ENCODE measurements at places on chromosomes 4 and X.
A peak's percentile ranks its signal among the peaks of the same experiment; 100 is the strongest.

GRCh38 chr4:57640391-57641100 is 530.4 kb upstream of the IGFBP7 start:
- H3K36me3 ChIP-seq = no peaks in the 10 kb centered on the region
- H3K27me3 ChIP-seq = no peaks in the 10 kb centered on the region
- no peak overlapping the region for H3K4me3 ChIP-seq
- no peaks in the 10 kb centered on the region for H3K4me1 ChIP-seq
- no peak overlapping the region for H3K27ac ChIP-seq

GRCh38 chr4:79164907-79165610 is 160.8 kb downstream of the NAA11 start:
- no peak overlapping the region for H3K4me3 ChIP-seq
- no peaks in the 10 kb centered on the region for H3K36me3 ChIP-seq
- no peak for DNase-seq
- no peaks in the 10 kb centered on the region for H3K27me3 ChIP-seq

- no peaks in the 10 kb centered on the region for H3K27me3 ChIP-seq
- H3K36me3 ChIP-seq = no peaks in the 10 kb centered on the region
- no peak overlapping the region for H3K4me3 ChIP-seq
- no peak overlapping the region for H3K27ac ChIP-seq
- DNase-seq = no peak
- H3K4me1 ChIP-seq = peaks cover 49% of the 10 kb centered on the region
Measured at GRCh38 chr4:159171287-159171686, 68.4 kb downstream of the RAPGEF2 start.

GRCh38 chrX:3990569-3990968 is 277.1 kb upstream of the PRKX start:
- no peaks in the 10 kb centered on the region for H3K36me3 ChIP-seq
- no peak overlapping the region for H3K4me3 ChIP-seq
- H3K27ac ChIP-seq = no peak overlapping the region
- H3K4me1 ChIP-seq = no peaks in the 10 kb centered on the region
- DNase-seq = no peak

DNA sequence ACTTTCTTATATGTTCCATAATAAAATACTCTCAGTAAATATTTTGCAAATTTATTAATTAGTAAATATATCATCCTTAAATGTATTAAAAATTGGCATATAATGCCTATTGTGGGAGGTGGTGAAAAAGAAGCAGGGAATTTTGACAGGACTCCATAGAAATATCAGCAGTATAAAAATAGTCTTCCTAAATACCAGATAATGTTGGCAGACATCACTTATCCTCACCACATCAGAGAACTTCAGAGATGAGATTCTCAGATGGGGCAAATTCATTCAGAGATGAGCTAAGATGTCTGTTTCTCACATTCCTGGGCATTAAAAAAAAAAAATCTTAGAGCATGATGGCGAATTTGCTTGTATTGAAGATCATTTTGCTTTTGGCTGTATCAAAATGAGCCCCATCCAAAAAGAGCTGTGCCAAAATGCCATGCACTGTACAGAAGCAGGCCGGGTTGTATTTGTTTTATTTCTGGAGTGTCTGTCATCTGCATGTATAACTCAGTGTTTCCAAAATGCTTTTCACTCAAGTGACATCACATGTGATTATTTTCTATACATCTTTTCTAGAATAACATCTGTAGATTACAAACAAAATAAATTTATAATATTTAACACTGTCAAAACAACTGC is 41.7 kb downstream of the ATP8A1 start:
- no peaks in the 10 kb centered on the region for H3K27me3 ChIP-seq
- no peaks in the 10 kb centered on the region for H3K36me3 ChIP-seq
- no peak overlapping the region for H3K4me3 ChIP-seq
- peak overlapping the region; percentile 58 for H3K27ac ChIP-seq
- DNase-seq = no peak
- peaks cover 25% of the 10 kb centered on the region for H3K4me1 ChIP-seq

GRCh38 chrX:109441266-109441665 is 40.6 kb downstream of the GUCY2F start:
- H3K4me3 ChIP-seq = no peak overlapping the region
- no peaks in the 10 kb centered on the region for H3K4me1 ChIP-seq
- H3K27ac ChIP-seq = no peak overlapping the region
- H3K27me3 ChIP-seq = no peaks in the 10 kb centered on the region
- no peaks in the 10 kb centered on the region for H3K36me3 ChIP-seq

DNA sequence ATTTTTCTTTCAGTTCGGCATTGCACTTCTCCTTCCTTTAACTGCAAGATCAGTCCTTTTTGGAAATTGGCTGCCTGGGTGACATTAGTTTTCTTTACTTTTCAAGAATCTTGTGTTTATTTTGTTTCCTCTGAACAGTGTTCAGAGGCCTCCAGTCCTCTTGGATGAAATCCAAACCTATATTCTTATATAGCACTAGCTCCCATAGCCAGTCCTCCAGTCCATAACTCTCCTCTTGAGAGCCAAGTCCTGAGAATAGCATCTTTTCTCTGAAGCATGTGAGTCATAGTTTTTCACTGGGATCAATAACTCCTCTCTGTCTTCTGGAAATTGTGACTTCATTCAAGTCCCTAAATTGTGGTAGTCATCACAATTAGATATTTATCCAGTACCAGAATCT is 357.5 kb downstream of the RAPGEF2 start:
- no peaks in the 10 kb centered on the region for H3K36me3 ChIP-seq
- no peaks in the 10 kb centered on the region for H3K4me1 ChIP-seq
- H3K27me3 ChIP-seq = no peaks in the 10 kb centered on the region
- no peak for DNase-seq
- no peak overlapping the region for H3K27ac ChIP-seq

DNA sequence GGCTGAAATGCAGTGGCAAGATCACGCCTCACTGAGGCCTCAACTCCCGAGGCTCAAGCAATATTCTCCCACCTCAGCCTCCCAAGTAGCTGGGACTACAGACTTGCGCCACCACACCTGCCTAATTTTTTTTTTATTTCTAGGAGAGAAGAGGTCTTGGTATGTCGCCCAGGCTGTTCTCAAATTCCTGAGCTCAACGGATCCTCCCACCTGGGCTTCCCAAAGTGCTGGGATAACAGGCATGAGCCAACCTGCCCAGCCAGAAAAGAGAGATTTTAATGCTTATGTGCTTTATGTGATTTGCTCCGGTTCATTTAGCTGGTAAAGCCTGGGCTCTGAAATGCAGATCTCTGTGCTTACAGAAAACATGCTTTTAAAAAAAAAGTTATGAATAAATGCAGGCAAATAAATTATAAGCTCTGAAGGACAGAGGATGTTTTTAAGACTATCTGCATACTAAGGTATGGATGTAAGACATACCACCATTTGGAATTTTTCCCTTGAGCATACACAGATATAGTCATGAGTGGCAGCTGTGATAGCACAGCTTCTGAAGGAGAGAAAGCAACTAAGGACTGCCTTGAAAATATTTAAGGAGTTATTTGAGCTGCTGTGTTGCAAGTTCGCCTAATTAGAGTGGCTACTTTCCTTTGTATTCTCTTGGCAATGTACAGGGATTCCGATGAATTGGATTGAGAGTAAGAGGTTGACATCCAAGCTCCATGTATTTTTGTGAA is 13.8 kb downstream of the GUCY1B1 start:
- H3K27me3 ChIP-seq = no peaks in the 10 kb centered on the region
- no peak overlapping the region for H3K27ac ChIP-seq
- H3K4me3 ChIP-seq = no peak overlapping the region
- H3K4me1 ChIP-seq = peaks cover 4% of the 10 kb centered on the region
- no peaks in the 10 kb centered on the region for H3K36me3 ChIP-seq

GRCh38 chrX:1248331-1249061 is 20.1 kb upstream of the CSF2RA start:
- H3K27me3 ChIP-seq = peaks cover 1% of the 10 kb centered on the region
- H3K27ac ChIP-seq = no peak overlapping the region
- no peaks in the 10 kb centered on the region for H3K36me3 ChIP-seq
- H3K4me3 ChIP-seq = no peak overlapping the region
- DNase-seq = no peak

- H3K4me1 ChIP-seq = peaks cover 7% of the 10 kb centered on the region
- no peaks in the 10 kb centered on the region for H3K27me3 ChIP-seq
- peaks cover 23% of the 10 kb centered on the region for H3K36me3 ChIP-seq
- H3K27ac ChIP-seq = no peak overlapping the region
- H3K4me3 ChIP-seq = peak overlapping the region; percentile 76
Measured at GRCh38 chrX:48890296-48890925, 7.2 kb downstream of the TIMM17B start.

- DNase-seq = peak; percentile 42
- no peak overlapping the region for H3K4me3 ChIP-seq
- H3K4me1 ChIP-seq = peaks cover 13% of the 10 kb centered on the region
- peak overlapping the region; percentile 82 for H3K27ac ChIP-seq
Measured at GRCh38 chr4:78644744-78645330, 93.3 kb downstream of the ANXA3 start.

DNA sequence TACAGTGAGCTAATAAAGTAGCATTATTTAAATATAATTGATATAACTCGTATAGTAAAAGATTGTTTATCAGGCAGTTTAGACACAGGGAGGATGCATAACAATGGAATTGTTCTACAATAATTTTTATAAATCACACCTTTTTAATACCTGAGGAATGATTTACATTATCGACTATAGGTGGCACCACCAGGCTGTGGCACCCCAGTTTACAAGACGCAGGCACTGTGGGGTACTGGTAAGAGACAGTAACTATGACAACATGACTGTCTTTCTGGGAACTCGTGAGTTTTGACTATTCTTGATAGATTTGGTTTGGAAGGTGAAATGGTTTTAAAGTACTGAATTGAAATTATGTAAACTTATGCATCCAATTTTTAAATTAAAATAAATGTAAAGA is 27.1 kb upstream of the STBD1 start:
- H3K27ac ChIP-seq = no peak overlapping the region
- H3K27me3 ChIP-seq = no peaks in the 10 kb centered on the region
- DNase-seq = no peak

DNA sequence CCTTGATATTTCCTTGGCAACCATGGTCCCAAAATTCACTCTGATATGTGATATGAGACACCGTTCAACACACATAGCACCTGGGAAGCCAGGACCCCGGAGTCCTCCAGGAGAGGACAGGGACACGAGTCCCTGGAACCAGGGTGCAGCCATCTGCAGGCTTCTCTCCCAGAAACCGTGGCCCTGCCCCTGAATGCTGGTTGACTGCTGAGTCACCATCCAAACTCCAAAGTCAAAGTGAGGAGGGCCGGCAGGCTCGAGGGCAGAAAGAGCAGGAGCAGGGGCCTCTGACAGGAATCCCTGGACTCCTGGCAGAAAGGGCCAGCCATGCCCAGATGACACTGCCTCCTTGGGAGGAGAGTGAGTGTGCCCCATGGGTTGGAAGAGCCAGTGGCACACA is 6.9 kb upstream of the PNMA6A start:
- no peak overlapping the region for H3K27ac ChIP-seq
- peaks cover 14% of the 10 kb centered on the region for H3K27me3 ChIP-seq
- no peaks in the 10 kb centered on the region for H3K36me3 ChIP-seq
- DNase-seq = no peak
